GM10248 (cell line): ENCODE measurements at places on chromosomes 11 and 22.
A peak's percentile ranks its signal among the peaks of the same experiment; 100 is the strongest.

DNA sequence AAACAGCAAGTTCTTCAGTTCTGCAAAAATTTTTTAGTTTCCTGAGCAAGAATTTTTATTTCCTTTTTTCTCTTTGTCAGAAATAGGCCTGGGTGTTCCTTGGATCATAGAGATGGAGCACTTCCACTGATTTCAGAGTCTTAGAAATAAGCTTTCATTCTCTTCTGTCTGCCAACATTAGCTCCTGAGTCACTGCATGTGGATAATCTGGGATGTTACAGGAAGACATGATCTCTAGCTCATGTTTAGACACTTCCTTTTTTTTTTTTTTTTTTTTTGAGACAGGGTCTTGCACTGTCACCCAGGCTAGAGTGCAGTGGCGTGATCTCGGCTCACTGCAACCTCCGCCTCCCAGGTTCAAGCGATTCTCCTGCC lies 13.2 kb upstream of the TMEM218 start:
- DNase-seq = no peak

GRCh38 chr11:71186806-71187205 lies 65.6 kb downstream of the SHANK2 start:
- no peak for DNase-seq

DNA sequence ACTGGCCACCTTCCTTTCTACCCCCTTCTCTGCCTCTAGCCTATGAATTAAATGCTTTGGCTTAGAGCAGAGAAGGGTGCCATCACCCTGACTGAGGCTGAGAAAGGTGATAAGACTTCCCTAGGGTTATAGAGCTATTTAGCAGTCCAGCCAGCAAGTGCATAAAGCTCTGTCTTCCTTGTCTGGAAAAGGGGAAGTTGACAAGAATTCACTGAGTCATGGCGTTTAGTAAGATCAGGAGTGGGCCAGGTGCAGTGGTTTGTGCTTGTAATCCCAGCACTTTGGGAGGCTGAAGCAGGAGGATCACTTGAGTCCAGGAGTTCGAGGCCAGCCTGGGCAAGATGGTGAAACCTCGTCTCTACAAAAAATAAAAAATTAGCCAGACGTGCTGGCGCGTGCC lies 63.1 kb downstream of the LHFPL7 start:
- no peak for DNase-seq

- peak; percentile 88 for DNase-seq
These were observed 29.1 kb upstream of the TXNRD2 start for GRCh38 chr22:19970479-19971275.

DNA sequence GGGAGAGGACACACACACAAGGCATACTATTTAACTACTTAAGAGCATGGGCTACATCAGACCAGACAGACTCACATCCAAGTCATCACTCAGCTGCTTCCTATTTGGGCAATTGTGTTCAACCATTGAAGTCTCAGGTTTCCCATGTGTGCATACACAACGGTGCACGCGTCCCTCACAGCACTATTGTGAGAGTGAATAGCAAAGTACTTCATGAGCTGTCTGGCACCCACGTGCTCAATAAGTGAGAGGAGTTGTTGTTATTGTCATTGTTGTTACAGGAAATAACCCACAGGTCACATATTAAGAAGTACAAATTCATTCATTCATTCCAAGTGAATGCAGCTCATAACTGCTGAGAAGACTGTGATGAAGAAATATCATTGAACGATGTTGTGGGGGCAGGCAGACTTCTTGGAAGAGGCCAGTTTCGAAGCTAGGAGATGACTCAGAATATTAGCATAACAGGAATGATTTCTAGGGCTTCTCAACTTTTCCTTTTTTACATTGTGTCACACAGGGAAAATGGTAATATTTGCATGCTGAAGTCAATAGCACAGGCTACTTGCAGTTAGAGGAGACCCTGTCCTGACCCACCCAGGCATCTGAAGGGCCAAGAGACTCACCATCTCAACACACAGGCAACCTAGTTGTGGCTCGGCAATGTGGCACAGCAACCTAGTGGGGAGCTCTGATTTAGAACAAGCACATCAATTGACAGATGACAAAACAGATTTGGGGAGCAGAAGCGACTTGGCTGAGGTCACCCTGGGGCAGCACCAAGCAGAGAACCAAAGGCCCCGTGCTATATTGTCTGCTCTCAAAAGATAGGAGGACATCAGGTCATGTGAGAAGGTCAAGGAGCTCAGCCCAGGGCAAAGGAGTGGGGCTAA lies 606.0 kb downstream of the BUD13 start:
- no peak for DNase-seq

GRCh38 chr11:128181088-128181480 lies 406.3 kb downstream of the ETS1 start:
- DNase-seq = no peak

DNA sequence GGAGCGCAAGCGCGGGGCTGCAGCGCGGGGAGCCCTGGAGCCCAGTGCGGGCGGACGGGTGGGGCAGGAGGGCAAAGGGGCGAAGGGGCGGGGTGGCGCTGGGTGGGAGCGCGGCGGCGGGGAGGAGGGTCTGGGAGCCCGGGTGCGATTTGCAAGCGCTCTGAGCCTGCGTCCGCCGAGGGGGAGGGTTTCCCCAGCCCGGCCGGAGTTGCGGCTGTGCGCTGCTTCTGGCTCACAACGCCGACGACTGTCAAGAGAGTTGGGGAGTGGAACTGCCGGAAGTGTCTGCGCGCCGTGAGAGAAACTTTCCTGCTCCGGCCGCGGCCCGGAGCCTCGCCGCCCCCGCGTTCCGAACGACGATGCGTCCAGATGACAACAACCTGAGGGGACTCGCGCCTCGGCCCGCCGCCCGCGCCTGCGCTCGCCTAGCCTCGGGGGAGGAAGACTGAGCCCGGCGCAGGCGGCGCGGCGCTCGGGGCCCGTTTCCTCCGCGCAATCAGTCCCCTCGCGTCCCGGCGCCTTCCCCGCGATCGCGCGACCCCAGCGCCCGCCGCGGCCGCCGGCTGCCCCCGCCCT lies at the start of gene ARHGAP42:
Gene ARHGAP42, plus strand, starts transcription at position 235 of the 576 bp plus-strand sequence. CDS start 391 bp downstream, outside the sequence.
- DNase-seq = peak; percentile 81

DNA sequence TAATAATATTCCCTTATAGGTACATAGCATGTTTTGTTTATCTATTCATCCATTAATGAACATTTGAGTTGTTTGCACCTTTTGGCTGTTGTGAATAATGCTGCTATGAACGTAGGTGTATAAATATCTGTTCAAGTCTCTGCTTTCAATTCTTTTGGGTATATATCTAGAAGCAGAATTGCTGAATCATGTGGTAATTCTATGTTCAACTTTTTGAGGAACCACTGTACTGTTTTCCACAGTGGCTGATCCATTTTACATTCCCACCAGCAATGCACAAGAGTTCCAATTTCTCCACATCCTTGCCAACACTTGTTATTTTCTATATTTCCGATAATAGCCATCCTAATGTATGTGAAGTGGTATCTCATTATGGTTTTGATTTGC lies 51.2 kb upstream of the CWF19L2 start:
- DNase-seq = no peak

- peak; percentile 90 for DNase-seq
These were observed 23.4 kb downstream of the KRTAP5-5 start for GRCh38 chr11:1652771-1653540.

- no peak for DNase-seq
These were observed 240.7 kb downstream of the BUD13 start for GRCh38 chr11:116532066-116532465.

DNA sequence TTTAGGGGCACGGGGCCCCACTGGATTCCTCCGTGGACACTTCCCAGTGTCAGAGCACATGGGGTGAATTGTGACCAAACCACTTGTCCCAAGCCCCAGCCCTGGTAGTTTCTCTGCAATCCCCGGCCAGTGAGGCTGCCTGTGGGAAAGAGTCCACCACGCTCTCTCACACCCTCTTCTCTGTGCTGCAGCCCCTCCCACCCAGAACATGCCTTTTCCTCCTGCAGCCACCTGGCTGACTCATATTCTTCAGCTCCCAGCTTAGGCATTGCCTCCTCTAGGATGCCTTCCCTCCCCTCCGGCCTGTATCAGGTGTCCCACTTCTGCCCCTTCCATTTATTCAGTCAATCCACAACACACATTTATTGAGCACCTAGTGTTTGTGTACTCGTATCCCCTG lies 5.4 kb upstream of the RPS6KB2 start:
- DNase-seq = no peak

DNA sequence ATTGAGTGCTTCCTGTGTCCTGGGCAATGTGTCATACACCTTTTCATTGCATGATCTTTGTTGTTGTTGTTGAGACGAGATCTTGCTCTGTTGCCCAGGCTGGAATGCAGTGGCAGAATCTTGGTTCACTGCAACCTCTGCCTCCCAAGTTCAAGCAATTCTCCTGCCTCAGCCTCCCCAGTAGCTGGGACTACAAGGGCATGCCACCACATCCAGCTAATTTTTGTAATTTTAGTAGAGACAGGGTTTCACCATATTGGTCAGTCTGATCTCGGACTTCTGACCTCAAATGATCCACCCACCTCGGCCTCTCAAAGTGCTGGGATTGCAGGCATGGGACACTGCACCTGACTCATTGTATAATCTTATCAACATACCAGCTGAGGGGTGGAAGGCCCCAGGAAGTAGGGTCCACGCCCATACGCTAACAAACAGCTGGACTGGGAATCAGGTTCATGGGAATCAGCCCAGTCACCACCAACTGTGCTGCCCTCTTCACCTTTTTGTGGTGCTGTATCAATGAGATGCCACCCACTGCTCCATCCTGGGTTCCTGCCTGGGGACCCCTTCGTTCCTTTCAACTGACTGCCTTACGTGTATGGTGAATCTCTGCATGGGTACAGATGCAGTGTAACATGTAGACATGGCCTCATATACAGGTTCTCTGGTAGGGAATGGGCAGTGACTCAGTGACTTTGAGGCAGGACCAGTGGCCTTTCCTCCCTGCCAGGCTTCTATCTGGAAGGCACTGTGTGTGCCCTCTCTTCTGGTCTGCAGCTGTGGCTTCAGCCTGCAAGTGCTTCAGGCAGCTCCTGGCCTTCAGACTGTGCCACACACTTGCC lies 32.5 kb upstream of the YWHAH start:
- no peak for DNase-seq

DNA sequence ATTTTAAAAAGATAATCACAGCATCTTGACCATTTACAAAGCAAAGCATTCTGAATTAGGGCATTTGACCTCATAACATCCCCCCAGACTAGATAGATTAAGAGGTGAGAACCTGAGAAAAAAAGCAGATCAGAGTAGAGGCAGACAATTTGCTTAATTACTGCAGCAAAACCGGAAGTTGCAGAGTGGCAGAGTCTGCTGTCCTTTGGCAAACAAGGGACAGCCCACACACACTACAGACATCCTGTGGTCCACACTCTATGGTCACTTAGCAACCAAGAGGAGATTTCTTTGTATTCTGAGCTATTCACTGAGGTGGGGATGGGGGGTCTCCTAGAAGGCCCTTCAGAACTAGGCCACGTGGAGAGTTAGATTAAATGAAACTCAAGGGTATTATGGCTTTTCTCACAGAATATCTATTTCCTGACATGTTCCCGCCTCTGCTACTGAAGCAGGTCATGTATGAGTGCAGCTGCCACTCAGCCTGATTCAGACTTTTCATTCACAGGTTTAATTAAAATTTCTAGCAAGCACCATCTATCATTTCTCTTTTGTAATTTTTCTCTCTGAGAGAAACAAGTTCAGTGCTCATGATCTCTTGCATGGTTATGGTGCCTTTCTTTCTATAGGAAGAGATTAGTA lies 48.5 kb downstream of the SVIP start:
- DNase-seq = peak; percentile 28

DNA sequence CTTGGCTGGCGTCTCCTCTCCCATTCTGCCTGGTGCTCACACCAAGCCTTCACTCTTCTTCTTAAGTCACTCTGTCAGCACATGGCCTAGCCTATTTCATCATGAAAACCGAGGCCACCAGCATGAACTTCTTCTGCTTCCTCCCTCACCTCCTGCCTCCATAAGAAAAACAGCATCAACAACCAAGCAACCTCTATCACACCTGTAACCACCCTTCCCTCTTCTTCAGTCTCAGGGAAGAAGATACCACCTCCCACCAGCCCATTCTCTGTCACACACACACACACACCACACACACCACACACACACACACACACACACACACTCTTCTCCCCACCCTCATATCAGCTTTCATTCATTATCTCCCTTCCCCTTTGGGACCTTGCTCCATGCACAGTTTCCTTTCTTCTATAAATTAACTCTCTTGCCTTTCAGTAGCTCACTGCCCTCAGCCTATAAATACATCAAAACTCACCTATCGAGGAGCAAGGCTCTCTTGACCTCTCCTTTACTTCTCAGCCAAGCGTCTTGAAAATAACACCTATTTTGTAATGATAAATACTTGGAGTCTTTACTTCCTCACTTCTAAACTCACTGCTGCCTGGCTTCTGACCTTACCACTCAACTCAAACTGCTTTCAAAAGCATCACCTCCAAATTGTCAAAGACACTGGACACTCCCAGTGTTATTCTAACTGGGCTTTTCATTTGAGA lies 36.6 kb downstream of the SC5D start:
- no peak for DNase-seq

DNA sequence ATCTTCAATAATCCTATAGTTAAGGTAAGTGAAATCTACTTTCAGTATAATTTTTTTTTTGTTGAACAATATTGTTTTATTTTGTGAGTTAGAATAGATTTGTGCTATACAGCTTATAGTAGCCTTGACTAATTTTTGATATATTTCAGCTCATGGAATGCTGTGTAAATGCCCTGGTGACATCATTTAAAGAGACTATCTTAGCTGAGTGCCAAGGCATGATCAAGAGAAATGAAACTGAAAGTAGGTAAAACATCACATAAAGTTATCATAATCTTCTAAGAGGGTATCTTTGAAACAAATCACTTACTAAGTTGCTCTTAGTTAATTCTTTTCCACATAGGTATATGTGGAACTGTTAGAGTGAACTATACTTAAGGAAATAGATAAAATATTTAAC lies 51.4 kb upstream of the ACAT1 start:
- peak; percentile 13 for DNase-seq

GRCh38 chr11:123231777-123232176 lies 36.7 kb upstream of the CLMP start:
- no peak for DNase-seq

DNA sequence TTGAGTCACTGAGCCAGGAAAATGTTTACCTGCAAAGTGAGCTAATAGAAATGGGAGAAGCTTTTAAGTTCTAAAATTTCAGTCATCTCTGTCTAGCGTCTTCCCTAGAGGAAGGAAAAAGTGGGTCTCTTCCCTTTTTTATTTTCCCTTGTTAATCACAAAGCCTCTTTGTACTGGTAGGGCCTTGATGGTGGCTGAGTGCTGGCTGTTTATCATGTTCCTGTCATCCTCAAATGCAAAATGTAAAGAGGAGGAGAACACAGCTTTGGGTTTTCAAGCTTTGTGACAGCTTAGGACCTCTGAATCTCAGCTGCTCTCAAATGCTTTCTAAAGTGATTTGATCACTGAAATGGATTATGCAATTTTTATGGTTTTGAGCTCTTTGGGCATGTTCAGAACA lies 222.0 kb downstream of the TMEM135 start:
- DNase-seq = no peak

DNA sequence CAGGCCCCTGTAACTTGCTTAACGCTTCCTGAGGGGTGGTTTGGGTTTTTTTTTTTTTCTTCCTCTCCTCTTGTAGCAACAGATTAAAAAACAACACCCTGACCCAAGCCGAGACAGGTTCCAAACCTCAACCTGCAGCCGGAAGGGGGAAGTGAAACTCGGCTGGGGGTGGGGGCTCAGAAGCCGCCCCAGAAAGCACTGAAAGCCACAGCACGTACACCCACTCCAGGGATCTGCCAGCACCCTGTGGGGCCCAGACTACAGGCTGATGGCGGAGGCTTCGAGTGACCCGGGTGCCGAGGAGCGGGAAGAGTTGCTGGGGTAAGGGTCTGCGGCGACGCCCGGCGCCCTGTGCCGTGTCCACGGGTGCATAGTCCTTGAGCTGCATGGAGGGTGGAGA lies at the start of gene LSP1:
Gene LSP1, plus strand, starts transcription at position 208 of the 400 bp plus-strand sequence. Its CDS starts 61 bp downstream, at position 269.
- DNase-seq = peak; percentile 93
